ENCODE measurements at places on chromosomes 7 and 10.

DNA sequence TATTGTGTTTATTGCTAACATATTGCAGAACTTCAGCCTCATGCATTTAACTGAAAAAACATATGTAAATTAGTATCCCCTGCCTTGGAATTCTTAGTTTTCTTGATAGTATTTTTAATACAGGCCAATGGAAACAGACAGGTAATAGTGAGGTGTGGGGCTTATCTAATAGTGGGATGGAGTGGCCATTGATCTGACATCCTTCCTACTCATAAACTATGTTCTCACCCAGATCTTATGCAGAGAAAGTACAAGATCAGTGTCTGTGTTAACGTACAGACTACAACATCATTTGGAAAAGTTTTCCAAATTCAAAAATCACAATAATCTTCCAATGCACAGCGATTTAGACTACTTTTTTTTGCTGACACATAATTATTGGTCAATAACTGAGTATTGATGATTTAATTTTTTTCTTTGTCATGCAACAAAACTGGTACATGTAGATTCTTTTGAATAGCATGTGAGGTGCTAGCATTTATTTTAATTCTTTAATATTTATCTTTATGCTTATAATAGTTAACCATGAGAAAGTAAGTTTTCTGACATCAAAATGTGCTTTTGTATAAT is 9.7 kb downstream of the CD36 start:
- no peak for DNase-seq

GRCh38 chr10:6542999-6543430 is 37.1 kb downstream of the PRKCQ start:
- DNase-seq, result no peak

DNA sequence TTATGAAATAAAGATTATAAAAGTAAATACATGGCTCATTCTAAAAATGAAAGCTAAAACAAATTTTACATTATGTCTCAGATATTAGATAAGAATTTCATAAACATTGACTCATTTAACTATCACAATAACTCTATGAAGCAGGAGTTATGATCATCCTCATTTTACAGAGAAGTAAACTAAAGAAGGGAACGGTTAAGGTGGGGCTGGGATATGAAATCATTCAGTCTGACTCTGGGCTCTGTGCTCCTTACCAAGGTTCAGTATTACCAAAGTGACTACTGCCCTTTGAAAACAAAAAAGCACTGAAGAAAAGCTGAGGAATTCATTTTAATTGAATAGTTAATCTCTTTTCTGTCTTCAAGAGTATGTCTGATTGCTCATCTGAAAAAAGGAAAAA is 22.1 kb upstream of the CUBN start:
- no peak for DNase-seq

DNA sequence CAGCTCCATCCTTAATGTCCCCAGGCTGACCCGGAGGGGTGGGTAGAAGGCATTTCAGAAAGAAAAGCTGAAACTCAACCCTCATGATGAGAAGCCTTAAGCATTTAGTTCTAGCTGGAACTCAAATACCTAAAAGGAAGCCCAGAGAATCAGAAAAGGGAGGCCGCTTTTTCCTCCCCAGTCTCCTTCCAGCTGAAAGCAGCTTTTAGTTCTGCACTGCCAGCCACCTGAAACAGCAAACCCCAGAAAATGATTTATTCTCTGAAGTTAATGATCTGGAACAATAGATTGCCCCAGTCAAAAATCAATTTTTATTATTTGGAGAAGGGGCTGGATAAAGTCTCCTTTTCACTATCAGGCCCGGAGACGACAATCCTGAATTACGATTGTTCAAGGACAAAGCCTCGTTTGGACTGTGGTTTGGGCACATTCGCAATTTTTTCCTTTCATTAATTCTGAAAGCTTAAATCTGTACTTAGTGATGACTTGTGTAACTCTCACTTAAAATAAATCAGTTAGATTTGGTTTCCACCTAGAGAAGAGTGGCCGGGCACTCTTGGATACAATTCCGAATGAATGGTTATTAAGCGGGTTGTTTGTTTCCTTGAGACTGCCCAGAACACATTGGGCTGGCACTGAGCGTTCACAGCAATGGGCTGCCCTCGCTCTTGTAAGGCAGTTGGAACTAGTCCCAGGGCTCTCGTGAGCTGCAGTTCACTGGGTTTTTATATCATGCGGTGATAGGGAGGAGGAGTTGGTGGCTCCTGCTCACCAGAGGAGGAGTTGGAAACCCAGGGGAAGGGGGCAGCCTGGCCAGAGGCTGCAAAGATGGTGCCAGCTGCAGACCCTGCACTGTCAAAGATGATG is 262.2 kb downstream of the CCSER2 start:
- no peak for DNase-seq

DNA sequence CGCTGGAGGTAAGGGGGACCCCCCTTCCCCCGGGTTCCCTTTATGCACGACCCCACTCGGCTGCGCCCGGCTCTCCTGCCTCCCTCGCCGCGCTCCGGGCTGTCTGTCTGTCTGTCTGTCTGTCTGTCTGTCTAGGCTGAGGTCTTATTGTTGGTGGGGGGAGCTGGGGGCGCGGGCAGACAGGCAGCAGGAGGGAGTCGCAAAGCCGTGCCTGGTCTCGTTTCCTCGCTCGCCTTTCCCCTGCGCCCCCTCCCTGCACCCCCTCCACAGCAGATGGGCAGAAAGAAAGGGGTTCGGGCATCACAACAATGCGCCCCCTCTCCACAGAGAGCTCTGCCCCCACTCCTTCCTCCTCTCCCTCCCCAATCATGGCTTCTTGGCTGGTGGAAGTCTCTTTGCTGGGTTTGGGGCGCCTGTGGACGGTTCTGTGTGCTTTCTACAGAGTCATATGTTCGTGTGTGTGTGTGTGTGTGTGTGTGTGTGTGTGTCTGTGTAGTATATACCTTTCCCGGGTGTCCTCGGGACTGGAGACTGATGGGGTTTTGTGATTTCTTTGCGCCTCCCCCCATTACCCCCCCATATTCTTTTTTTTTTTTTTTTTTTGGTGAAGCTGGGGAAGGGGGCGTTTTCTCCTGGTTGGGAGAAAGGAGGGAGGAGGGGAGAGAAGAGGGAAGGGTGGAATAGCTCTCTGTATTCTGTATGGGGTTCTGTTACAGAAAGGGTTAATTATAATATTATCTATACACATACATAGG is 1.9 kb downstream of the AUTS2 start:
- peak; percentile 22 for DNase-seq

DNA sequence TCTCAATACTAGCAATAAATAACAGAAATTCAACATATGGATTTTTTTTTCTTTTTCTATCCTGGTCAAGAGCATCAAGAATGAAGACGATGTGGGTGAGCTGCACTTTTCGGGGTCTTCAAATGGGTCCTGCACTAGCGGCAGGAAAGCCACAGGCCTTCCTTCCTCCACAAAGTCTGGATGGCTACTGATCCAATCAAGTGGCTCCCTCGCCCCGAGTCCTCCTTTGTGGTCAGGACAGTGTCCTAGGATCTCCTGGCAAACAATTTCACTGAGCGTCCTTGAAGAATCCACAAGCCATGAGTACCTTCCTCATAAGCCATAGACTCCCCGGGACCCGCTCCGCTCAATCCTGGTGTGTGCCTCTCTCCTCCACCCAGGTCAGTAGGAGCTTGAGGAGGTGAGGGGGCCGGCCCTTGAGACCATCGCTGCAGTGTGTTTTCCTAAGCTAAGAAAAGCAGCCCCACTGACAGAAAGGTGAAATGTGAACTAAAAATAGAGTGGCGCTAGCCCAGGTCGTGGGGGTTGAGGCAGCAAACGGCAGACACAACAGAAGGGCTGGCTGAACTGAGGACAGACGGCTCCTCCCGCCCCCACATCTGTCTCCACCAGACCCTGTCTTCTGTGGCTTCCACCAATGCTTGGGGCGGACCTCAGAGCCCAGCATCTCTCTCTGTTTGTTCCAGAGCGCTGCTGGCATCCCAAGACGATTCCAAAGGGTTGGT is 202.3 kb downstream of the HERPUD2 start:
- DNase-seq, result no peak

GRCh38 chr10:101301111-101301731 is 52.7 kb upstream of the BTRC start:
- peak; percentile 64 for DNase-seq
